ENCODE measurements at places on chromosomes 7 and 10. TPM values are rescaled to one million over a fixed set of nuclear protein-coding genes. Genes with fewer than 3 reads are reported as not detected.

MKI67 gene
- 86.5 TPM for total RNA-seq

SPDYE11 gene
- not detected for total RNA-seq

GRCh38 chr10:3398825-3399646 is 226.5 kb upstream of the PITRM1 start:
- DNase-seq = no peak

GOLGA7B gene
- total RNA-seq = 0.11 TPM

OR6V1 gene
- total RNA-seq = not detected

PRDX3 gene
- 150 TPM for total RNA-seq

GRCh38 chr10:122643931-122644534 is 55.6 kb downstream of the C10orf120 start:
- DNase-seq = no peak

DNA sequence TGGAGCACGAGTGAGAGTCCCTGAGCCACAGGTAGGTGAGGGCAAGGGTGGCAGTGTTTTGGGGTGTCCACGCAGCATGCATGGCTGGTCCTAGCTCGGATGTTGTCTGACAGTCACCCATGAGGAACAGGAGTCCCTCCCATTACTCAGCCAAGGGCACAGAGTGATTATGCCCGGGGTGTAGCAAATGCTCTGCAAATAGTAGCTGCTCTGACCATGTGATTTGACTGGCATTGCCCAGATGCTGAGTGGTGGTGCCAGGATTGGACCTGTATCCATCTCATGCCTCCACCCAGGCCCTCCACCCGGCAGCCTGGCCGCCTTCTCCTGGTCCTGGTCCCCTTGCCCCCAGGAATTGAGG is 150.8 kb downstream of the GRK5 start:
- DNase-seq = no peak

ANKRD26 gene
- 6.8 TPM for total RNA-seq

GRCh38 chr10:49502358-49502757 is 36.6 kb downstream of the ERCC6 start:
- DNase-seq = no peak

HMX2 gene
- 0.58 TPM for total RNA-seq

TSPAN12 gene
- 0.51 TPM for total RNA-seq

- DNase-seq = no peak
Observed at GRCh38 chr7:107219563-107220244, 50.9 kb downstream of the HBP1 start.

GJD4 gene
- total RNA-seq = not detected

DNA sequence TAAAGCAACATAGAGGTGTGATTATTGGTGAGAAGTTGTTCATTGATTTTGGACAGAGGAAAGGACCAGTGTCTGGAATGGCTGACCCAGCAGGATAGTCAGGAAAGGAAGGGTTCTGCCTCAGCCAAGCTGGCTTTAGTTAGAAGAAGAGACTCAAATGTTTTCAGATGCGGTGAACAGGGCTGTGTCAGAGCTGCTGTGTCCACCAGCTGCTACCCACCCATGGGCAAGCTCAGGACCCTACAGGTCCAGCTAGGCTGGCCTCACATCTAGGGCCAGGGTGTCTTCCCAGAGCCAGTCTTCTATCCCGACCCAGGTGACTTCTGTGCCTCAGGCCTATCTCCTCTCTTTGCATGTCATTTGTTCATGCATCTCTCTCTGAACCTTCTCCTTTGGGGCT is 37.3 kb upstream of the CXCL12 start:
- no peak for DNase-seq

PGAM2 gene
- not detected for total RNA-seq

DNA sequence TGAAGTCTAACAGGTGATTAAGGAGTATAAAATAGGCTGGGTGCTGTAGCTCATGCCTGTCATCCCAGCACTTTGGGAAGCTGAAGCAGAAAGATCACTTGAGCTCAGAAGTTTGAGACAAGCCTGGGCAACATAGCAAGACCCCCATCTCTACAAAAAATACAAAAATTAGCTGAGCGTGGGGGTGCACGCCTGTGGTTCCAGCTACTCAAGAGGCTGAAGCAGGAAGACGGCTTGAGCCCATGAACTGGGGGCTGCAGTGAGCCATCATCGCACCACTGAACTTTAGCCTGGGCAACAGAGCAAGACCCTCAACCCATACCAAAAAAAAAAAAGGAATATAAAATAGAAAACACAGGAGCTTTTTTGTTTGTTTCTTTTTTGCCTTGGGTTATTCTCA is 47.4 kb downstream of the DCLRE1A start:
- DNase-seq = no peak

DNA sequence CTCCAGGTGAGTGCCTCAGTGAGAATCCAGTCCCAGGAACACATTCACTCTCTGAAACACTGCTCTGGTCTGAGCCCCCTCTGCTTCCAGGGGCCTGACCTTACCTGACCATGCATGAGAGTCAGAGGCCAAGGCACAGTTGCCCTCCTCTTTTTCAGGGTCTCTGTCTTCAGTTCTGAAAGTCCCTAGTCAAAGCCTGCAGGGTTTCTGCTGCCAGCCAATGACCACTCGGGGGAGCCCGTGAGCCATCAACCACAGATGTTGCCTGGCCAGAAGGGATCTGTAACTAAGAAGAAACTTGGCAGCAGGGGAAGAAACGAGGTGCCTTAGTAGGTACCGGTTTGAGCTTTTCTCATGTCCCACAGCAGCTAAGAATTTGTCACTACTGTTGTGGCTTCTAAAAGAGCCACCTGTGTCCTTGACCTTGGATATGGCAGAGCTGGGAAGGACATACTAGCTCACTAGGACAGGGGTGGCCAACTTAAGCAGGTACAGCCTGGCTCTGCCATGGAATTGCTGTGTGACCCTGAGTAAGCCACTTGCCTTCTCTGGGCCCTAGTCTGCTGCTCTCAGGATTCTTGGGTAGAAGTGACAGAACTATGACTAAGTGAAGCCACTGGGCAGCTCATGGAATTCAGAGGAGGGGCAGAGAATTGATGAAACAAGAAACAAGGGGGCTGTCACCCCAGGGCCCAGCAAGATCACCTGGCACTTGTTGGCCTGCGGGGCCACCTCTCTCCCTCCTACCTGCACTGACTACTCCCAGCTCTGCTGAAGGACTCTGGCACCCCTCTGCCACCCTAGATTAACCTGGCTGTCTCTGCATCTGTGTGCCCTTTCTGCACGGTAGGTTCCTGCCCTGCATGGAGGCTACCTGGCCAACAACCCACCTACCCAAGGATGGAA is 83.8 kb upstream of the GPR26 start:
- DNase-seq = peak; percentile 59

CHST12 gene
- total RNA-seq = 17.3 TPM

ACTL6B gene
- total RNA-seq = not detected

DNA sequence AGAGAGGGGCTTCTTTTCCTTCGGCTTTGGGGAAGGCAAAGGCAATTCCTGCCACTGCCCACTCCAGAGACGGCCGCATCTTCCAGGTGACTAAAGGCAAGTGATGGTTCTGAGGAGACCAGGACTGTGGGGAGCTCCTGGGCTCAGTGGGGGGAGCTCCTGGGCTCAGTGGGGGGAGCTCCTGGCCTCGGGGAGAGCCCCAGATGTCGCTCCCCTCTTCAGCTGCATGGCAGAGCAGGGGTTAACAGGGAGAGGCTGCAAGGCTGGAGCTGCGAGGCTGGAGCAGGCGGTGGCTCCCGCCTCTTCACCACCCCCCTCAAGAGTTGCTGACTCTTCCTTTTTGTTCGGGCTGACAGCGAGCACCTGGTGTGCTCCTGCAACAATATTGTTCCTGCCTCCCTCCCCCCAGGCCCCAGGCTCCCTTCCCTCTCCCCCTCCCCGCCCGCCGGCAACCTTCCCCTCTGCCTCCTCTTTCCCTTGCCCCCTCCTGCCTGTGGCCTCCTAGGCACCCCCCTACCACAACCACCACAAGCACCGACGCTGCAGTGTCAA is 56.3 kb upstream of the LBX1 start:
- DNase-seq = no peak

- no peak for DNase-seq
Observed at GRCh38 chr7:129466796-129467195, 32.6 kb downstream of the STRIP2 start.

DNA sequence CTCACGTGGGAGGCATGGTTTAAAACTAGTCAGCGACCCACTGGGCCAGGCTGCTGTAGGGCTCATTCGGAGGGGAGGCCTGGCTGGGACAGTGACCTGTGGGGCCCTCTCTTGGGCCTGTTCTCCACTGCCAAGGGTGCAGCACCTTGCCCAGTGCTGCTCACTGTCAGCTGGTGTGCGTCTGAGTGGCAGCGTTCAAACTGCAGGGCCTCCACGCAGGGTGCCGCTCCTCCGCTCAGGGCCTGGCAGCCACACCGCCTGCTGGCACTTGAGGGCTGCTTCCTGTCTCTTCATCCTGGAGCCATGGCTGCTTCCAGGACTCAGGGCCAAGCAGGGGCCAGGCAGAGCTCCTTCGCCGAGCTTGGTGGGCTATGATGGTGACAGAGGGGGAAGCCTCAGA is 18.3 kb downstream of the ADAMTS14 start:
- DNase-seq = no peak

DNA sequence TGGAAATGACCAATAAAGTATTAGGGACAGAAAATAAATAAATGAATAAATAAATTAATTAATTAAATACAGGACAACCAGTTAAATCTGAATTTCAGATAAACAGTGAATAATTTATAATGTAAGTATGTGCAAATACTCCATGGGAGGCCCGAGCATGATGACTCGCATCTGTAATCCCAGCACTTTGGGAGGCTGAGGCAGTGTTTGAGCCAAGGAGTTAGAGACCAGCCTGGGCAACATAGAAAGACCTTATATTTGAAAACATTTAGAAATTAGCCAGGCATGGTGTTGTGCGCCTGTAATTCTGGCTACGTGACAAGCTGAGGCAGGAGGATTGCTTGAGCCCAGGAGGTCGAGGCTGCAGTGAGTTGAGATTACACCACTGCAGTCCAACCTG is 123.7 kb downstream of the CUL2 start:
- DNase-seq = no peak

GRCh38 chr7:18469316-18469715 is 26.2 kb upstream of the HDAC9 start:
- DNase-seq = no peak

- no peak for DNase-seq
Observed at GRCh38 chr7:54839575-54840213, 80.7 kb upstream of the SEC61G start.

- DNase-seq = no peak
Observed at GRCh38 chr10:120570418-120570817, 113.4 kb downstream of the PLPP4 start.

CUBN gene
- 0.09 TPM for total RNA-seq

NPSR1 gene
- total RNA-seq = not detected

AOAH gene
- not detected for total RNA-seq

GPR158 gene
- total RNA-seq = 5.4 TPM

RAB19 gene
- 0.31 TPM for total RNA-seq
